ENCODE measurements at places on chromosomes 7 and 10.

- DNase-seq: peak; percentile 26
Observed at GRCh38 chr7:40455485-40455884, 320.7 kb downstream of the SUGCT start.

GRCh38 chr7:116713918-116714317 lies 41.9 kb downstream of the MET start:
- DNase-seq: peak; percentile 88

DNA sequence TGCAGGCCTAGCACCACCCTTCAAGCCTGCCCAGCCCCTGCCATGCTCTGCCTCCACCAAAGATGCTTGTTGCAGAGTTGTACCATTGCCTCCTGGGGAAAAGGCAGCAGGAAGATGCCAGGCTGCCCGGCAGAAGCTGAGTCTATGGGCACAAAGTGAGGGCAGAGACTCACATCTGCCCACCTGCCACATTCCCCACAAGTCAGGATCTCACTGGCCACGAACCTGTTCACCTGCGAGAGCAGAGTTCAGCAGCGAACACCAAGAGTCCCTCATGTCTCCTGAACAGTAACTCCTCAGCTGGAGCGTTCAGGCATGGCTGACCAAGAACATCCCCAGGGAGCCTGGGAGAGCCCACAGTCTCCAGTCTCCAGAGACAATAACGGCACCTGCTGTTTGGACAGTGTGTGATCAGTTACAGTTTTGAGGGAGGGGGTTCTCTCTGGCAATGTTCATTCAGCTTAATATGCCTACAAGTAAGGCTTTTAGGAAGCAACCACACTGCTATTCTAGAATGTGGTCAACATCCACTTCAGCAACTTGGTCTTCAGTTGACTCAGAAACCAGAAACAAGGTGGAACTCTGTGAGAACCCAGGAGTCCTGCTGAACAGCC lies 78.5 kb downstream of the GRID1 start:
- DNase-seq: no peak

DNA sequence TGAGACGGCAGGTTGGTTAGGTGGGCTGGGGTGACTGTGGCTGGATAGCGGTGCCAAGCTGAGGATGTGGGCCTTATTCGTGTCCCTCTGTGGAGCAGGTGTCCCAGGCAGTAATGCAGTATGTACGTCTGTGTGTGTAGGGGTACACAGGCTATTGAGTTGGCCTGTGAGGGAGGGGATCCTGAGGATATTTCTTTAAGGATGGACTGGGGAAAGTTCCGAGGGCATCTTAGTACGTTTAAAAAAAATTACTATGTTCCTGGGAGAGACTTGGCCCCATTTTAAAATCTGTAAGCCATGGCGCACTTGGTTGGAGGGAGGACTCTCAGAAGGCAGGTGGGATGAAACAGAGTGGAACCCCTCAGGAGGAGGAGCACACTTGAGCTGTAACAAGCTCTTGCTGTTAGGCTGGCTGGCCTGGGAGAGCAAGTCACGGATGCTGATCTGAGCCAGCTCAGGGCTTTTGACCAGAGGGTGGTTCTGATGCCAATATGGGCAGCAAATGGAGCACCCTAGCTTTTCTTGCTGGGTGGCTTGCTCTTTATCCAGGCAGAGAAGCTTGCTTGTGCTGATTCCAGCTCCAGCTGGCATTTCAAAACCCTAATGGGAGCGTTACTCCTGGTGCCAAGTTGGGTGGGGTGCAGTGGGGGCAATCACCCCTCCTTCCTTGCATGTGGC lies 765 bp downstream of the WBP1L start:
- DNase-seq: peak; percentile 36

- DNase-seq: peak; percentile 65
Observed at GRCh38 chr10:104613406-104613805, 27.7 kb upstream of the SORCS3 start.

All from EH (cell line).